ENCODE measurements at places on chromosomes 2 and 18.

GRCh38 chr2:5387406-5387805 lies 304.8 kb upstream of the SOX11 start:
- DNase-seq, result no peak

DNA sequence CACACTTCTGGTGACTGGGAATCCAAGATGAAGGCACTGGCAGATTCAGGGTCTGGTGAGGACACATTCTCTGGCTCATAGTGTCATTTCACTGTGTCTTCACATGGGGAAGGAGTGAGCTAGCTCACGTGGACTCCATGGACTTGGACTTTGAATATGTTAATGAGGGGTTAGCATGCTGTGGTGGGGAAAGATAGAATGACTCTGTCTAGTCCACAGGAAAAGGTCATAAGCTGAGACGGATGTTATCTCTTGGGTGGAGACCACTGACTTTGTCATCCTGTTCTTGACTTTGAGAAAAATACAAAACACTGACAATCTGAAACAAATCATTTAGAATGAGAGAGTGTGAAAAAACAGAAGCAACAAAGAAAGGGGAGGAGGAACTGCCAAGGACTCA lies 145.9 kb downstream of the PIK3C3 start:
- no peak for DNase-seq

DNA sequence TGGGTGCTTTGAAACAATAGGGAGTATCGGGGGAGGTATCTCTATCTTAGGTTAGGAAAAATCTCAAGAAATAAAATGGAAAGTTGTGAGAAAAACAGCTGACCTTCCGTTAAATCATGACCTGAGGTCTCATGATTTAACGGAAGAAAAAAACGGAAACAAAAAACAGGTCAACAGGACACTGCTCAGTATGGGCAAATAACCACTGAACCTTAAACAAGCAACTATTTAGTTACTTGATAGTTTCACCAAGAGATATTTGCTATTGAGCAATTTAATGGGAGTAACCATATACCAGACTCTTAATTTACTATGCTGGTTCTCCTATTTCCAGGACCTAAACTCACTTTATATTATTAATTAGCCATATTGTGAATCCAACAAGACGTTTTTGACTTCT lies 150.8 kb downstream of the PARD3B start:
- no peak for DNase-seq

- DNase-seq, result no peak
These were observed 1674.8 kb upstream of the TMEFF2 start for GRCh38 chr2:193869564-193869963.

GRCh38 chr2:22894761-22895160 lies 490.2 kb upstream of the KLHL29 start:
- no peak for DNase-seq

DNA sequence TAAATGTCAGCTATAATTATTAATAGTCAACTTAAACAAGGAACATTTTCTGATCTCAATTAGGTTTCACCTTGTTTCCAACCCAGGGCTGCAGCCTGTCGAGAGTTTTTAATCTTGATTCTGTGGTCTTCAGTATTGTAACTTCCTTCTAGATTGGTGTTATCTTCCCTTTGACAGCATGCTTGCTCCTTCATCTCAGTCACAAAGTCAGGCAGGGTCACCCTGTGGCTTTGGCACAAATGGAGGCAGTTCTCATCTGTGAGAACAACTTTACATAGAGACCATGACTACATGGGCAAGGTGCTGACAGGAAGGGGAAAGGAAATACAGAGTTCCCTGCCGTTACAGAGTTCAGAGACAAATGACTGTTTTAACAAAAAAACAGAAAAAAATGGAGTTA lies 50.5 kb downstream of the HNRNPLL start:
- no peak for DNase-seq

- no peak for DNase-seq
These were observed 117.9 kb upstream of the ODC1 start for GRCh38 chr2:10566018-10566417.

DNA sequence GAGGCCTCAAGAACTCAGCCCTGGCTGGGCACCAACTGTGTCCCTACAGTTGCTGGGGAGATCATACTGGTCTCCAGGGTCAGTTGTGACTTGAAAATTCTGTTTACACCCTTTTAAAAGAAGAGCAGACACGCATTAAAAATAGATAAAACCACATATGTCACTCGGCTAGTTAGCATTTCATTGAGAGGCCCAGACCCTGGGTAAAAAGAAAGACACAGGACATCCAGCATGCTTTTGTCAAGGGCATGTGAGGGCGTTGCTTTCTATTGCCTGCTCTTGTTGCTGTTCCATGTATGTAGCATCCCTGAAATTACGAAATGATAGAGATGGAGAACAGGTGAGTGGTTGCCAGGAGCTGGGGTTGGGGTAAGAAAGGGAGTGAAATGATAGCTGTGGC lies 94.3 kb downstream of the SEPTIN10 start:
- DNase-seq, result no peak

GRCh38 chr2:240441993-240442411 lies 6.5 kb downstream of the GPC1 start:
- DNase-seq, result no peak

DNA sequence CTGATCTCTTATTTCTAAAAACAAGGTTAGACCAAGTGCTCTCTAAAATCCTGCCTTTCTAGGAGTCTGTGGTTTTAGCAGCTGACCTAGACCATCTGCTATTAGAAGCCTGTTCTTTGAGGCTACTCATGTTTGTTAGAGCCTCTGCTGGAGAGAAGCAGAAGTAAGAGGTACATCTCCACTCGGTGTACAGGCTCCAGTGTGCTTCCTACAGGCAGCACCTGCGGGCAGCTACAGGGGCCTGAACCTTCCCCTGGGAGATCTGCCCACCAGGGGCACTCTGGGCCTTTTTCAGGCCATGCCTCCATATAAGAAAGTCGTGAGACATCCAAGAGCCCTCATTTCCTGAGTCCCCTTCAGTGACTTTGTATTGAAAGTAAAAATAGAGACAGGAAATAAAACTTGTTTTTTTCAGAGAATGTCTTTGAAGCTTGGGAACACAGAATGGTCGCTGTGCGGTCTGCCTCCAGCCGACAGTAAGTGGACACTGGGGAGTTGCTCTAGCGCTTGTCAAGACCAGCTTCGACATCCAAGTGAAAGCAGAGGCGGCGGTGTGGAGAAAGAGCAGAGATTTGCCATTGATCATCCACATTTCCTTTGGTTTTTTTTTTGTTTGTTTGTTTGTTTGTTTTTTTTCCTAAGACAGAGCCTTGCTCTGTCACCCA lies 31.7 kb downstream of the ONECUT2 start:
- no peak for DNase-seq

GRCh38 chr2:105249181-105249580 lies 7.6 kb downstream of the GPR45 start:
- DNase-seq, result no peak
